ENCODE measurements at places on chromosomes 2 and 18.

GRCh38 chr2:130830538-130830937 is 6.2 kb upstream of the ARHGEF4 start:
- DNase-seq: no peak

DNA sequence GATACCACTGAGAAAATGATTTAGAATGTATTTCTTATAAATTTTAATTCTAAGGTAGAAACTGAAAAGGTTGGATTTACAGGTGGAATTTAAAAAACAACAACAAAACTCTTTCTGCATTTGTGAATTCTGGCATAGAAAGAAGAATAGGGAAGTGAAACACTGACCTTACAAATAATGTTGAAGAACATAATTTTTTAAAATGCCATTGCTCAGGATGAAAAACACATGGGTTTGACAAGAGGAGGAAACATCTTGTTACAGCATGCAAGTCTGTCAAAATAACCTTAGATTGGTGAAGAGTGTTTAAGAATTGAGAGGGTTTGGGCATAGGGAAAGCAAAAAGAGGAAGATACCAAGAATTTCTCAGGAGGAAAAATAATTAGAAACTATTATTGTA is 184.3 kb downstream of the UBE2E3 start:
- no peak for DNase-seq

DNA sequence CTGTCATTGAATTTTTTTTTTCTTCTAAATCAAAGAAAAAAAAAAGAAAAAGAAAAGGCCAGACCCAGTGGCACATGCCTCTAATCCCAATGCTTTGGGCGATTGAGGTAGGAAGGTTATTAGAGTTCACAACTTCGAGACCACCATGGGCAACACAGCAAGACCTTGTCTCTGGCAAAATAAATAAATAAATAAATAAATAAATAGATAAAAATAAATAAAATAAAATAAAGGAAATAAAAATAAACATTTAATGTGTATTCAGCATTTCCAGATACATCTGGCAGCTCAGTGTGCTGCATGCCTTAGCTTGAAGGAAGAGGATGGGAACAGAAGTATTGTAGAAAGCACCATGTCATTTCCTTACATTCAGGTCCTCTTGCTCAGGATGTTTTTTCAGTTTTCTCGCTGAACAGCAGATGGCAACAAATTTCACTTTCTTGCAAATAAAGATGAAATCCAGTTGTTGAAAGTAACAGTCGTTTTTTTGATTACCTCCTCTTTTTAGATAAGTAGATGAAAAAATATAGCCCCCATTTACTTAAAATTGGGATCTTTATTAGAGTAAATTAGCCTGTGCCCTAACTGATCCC is 25.7 kb upstream of the FAM178B start:
- DNase-seq: no peak

DNA sequence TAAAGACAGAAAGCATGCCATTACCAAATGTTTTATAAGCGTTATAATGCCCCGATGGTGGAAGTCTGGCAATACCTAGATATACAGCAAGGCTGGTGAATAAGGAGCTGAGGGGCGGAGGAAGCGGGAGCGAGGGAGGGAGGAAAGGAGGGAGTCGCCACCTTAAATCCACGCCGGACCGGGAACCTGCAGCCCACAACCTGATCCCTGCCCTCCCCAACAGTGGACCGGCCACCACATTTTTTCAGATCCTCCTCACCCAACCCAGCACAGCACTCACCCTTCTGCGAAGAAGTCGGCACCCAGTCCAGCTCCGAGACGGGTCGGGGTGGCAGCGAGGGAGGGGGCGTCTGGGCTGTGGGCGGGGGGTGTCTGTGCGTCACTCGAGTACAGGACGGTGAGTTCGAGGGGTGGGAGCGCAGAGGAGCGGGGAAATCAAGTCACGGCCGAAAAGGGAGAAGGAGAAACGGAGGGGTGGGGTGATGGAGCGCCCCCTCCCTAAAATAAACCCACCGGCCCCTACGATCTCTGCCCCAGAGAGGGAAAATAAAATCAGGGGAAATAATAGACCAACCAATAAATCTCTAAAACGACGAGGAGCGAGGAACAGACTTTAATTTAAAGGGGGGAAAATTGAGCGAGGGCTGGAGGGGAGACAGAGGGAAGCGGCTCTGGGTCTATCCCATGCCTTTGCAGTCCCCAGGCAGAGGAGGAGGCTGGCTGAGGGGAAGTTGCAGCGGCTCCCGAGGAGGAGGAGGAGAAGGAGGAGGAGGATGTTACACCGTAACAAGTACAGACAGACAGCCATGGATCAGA is 96.5 kb upstream of the SERTAD2 start:
- peak; percentile 72 for DNase-seq

- no peak for DNase-seq
These were observed 55.7 kb downstream of the GLI2 start for GRCh38 chr2:120791243-120791961.

- no peak for DNase-seq
These were observed 757.7 kb downstream of the KCNJ3 start for GRCh38 chr2:155456222-155456621.

GRCh38 chr18:60831971-60832370 is 459.4 kb upstream of the MC4R start:
- DNase-seq: no peak

DNA sequence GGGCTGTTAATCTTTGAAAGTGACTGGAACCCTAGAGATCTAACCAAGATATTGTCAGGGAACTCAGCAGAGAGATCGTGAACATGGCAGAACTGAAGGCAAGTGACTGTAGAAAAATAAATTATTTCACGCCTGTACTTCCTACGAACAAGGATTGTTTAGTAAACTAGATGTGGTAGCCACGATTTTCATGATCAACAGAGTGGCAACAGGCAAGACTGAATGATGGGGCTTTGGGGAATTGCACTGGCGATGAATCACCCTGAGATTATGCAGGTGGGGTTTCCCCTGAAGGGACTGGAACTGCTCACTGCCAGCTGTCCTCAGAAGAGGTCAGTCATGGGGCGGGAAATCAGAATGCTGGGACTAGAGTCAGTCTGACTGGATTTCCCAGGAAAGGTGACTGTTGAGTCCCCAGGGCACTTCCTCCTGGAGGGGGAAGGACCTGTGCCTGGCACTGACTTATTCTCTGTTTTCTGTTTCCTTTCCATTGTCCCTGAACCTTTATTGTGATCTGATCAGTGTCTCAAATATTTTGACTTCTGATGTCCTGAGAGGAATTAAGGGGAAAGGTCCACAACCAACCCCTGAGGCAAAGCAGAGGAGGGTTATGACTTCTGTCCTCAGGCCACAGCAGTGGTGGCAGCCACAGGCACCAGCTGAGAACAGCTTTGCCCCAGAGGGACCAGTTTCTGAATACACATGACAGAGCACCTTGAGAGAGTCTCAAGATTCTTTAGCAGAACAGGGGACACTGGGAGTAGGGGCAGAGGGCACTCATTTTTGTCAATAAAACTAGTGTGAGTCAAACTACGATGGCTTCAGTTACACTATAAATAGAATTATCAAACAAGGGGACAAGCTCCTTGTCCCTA is 70.0 kb downstream of the NAB1 start:
- DNase-seq: no peak

- no peak for DNase-seq
These were observed 31.8 kb downstream of the SP100 start for GRCh38 chr2:230447455-230448451.

DNA sequence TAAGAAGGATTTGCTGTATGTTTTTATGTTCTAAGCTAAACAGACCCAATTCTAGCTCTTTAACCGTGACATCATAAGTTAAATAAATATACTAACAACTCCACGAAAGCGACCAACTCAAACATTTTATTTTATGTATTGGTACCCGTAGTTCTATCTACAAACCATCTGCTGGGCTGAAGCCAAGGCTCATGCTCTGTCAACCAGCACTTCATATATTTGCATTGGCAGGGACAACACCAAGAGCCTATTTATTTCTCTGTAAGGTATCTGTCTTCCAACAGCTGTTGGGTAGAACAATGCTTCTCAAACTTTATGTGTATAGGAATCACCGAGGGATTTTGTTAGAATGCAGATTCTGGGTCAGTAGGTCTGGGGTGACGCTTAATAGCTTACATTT is 64.5 kb downstream of the PID1 start:
- DNase-seq: no peak

GRCh38 chr2:2007551-2008501 is 263.5 kb upstream of the PXDN start:
- DNase-seq: no peak

GRCh38 chr2:85716346-85716914 is 22.3 kb downstream of the GNLY start:
- DNase-seq: no peak

DNA sequence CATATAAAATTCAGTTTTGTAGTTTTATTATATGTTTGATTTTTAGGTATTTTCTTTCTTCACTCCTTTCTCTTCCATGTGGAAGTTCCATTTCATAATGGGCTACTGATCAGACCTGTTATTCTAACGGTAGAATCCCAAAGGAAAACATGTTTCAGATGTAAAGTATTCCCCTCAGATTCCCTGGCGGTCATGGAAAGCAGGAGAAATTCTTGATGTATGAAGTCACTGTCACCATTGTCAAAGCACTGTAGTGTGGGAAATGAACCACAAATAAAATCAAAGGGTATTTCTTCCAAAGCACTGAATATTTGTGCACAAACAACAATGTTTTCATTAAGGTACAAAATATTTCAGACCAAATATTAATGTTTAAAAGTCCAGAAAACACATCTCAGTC is 237.3 kb upstream of the KLHL14 start:
- no peak for DNase-seq

- no peak for DNase-seq
These were observed 43.9 kb downstream of the ST6GAL2 start for GRCh38 chr2:106841886-106842645.

DNA sequence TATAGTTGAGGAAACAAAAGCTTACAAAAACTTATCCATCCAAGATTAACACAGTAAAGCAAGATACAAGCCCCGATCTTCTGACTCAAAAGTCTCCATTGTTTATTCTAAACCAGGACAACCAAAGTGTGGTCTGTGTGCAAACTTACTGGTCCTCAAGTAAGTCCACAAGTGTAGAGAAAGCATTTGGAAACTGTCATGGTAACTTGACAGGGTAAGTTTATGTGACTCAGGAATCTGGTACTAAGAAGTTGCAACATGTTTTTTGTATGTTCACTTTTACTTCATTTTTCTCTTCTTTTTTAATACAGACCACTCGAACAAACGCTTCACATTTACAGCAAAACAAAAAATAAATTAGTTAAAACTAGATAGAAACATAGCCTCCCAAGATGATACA is 9.4 kb downstream of the MBD2 start:
- no peak for DNase-seq

DNA sequence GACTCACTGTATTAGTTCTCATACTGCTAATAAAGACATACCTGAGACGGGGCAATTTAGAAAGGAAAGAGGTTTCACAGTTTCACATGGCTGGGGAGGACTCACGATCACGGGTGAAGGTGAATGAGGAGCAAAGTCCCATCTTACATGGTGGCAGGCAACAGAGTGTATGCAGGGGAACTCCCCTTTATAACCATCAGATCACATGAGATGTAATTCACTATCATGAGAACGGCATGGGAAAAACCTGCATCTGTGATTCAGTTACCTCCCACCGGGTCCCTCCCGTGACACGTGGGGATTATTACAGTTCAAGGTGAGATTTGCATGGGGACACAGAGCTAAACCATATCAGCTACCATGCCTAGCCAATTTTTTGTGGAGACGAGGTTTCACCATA is 168.2 kb downstream of the NEDD4L start:
- DNase-seq: no peak

DNA sequence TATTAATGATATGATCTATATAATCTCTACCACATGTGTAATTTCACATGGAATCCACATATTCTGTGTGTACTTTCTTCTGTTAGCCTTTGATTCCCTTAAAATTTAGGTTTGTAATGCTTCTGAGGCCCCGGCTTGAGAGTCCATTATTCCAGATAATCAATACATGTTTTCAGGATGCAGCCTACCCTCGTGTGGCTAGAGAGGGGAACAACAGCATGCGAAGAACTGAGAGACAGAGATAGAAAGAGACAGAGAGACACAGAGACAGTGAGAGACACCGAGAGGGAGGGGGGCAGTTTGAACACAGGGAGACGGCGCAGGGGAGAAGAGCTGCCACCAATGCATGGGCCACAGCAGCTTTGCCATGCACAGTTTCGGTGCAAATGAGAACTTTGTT is 185.4 kb downstream of the SNTG2 start:
- DNase-seq: no peak

GRCh38 chr2:212208467-212208866 is 330.1 kb downstream of the ERBB4 start:
- no peak for DNase-seq

- no peak for DNase-seq
These were observed 28.8 kb downstream of the WDFY1 start for GRCh38 chr2:223916181-223916920.

- no peak for DNase-seq
These were observed 367.0 kb downstream of the NR4A2 start for GRCh38 chr2:155965415-155966063.
